ENCODE measurements at places on chromosomes 16 and 17. TPM values are rescaled to one million over a fixed set of nuclear protein-coding genes. Genes with fewer than 3 reads are reported as not detected.

The TM4SF5 gene
- total RNA-seq = 9.9 TPM

The METTL16 gene
- total RNA-seq = 58.4 TPM

The CCL13 gene
- not detected for total RNA-seq

The PTX4 gene
- not detected for total RNA-seq

The SOX9 gene
- total RNA-seq = 46.2 TPM

The TEX2 gene
- 19.3 TPM for total RNA-seq

All from Caco-2 (cell line).